Nephron progenitor cell (in vitro differentiated cells): ENCODE measurements at places on chromosomes 12 and 14.

GRCh38 chr12:96354326-96354725 lies 45.9 kb downstream of the CDK17 start:
- peaks cover 38% of the 10 kb centered on the region for H3K4me1 ChIP-seq
- H3K27me3 ChIP-seq = no peaks in the 10 kb centered on the region
- DNase-seq = no peak

DNA sequence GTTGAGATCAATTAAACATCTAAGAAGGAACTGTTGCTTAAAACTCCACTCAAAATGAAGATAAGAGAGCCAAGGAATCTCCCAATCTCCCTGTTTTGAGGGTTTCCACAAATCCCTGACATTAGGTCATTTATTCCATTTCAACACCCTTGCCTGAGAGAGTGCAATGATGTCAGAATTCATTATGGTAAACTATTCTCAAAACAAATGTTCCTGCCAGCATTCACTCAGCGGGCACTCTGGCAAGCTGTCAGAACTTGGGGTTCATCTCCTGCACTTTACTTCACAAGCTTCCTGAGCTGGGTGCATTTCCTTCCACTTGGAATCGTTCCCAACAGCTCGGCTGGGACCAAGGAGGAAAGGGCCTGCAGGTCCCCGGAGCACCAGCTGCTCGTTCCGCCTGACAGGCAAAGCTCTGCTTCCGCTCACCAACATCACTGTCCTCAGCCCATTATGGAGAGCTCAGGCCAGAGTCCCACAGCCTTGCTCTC lies 117.8 kb downstream of the TTC7B start:
- H3K4me1 ChIP-seq = peaks cover 47% of the 10 kb centered on the region
- no peak overlapping the region for H3K27ac ChIP-seq
- H3K27me3 ChIP-seq = no peaks in the 10 kb centered on the region
- no peaks in the 10 kb centered on the region for H3K36me3 ChIP-seq
- no peak overlapping the region for H3K4me3 ChIP-seq

DNA sequence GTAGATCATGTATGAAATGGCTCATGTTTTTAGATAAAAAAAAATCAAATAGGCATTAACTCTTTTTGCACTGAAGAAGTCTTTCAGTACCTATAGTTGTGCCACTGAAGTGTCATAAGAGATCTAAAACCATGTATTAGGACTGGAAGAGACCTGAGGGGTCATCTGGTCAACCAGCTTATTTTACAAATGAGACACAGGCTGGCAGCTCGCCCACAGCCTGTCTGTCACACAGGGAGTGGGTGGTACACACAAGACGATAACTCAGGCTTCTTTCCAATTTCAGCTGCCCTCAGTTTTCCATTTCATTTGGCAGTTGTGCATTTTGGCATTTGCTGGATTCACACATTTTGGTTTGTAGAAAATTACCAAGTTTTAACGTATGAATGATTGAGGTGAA lies 34.7 kb downstream of the C12orf75 start:
- peaks cover 17% of the 10 kb centered on the region for H3K36me3 ChIP-seq
- no peak for DNase-seq
- H3K27me3 ChIP-seq = no peaks in the 10 kb centered on the region
- H3K4me3 ChIP-seq = no peak overlapping the region
- peak overlapping the region; percentile 25 for H3K27ac ChIP-seq
- no peaks in the 10 kb centered on the region for H3K4me1 ChIP-seq

GRCh38 chr12:55711786-55712553 lies 3.9 kb upstream of the BLOC1S1 start:
- DNase-seq = no peak
- peaks cover 34% of the 10 kb centered on the region for H3K4me1 ChIP-seq
- peaks cover 59% of the 10 kb centered on the region for H3K27me3 ChIP-seq
- no peak overlapping the region for H3K27ac ChIP-seq

DNA sequence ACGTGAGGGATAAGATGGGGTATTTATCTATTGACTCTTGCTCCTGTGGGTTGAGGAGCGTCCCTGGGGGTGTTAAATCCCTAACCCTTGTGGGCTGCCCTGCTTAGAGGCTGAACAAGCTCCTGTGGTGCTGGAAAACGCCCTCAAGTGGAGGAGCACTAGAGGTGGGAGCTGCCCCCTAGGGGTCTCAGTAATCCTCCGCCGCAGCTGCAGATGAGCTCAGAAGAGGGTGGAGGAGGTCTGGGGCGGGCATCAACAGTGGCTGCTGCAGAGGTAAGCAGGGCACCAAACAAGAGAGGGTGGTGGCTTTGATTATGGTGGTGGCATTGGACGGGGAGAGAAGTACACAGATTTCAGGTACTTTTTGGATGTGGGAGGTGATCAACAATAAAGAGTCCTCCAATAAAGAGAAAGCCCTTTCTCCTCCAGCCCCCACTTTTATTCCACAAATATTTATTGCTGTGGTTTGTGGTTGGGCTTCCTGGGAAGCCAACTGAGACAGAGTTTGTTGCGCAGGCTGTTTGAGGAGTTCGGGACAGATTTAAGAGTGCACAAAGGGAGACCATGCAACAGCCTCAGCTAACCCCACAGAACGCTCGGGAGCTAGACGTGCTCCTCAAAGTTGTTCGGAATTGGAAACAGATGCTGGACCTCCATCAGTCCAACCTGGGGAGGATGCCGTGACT lies 179.9 kb downstream of the ADCK1 start:
- peak; percentile 22 for DNase-seq
- H3K27me3 ChIP-seq = peaks cover 52% of the 10 kb centered on the region

GRCh38 chr12:120110550-120111501 lies 5.7 kb downstream of the RAB35 start:
- no peak for DNase-seq
- peaks cover 56% of the 10 kb centered on the region for H3K4me1 ChIP-seq
- peak overlapping the region; percentile 90 for H3K27ac ChIP-seq
- peaks cover 49% of the 10 kb centered on the region for H3K36me3 ChIP-seq
- H3K4me3 ChIP-seq = no peak overlapping the region
- H3K27me3 ChIP-seq = peaks cover 3% of the 10 kb centered on the region

DNA sequence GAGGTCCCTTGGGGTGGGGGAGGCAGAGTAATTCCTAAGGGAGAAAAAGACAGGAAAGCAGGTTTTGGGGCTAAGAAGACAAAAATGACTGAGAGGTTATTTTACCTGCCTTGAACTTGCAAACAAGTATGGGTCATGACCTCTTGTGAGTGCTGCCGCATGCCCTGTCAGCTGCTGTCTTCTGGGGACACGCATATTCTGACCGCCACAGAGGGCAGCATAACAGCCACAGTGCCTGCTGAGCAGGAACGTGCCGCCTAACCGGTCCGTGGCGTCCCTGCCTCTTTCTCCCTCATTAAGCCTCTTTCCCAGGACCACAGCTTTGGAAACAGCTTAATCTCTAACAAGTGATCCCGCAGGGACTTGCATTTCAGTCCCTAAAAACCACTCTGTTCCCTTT lies 51.3 kb upstream of the KCNA1 start:
- H3K36me3 ChIP-seq = no peaks in the 10 kb centered on the region
- DNase-seq = peak; percentile 49
- H3K27me3 ChIP-seq = peaks cover 84% of the 10 kb centered on the region
- H3K4me3 ChIP-seq = peak overlapping the region; percentile 77

DNA sequence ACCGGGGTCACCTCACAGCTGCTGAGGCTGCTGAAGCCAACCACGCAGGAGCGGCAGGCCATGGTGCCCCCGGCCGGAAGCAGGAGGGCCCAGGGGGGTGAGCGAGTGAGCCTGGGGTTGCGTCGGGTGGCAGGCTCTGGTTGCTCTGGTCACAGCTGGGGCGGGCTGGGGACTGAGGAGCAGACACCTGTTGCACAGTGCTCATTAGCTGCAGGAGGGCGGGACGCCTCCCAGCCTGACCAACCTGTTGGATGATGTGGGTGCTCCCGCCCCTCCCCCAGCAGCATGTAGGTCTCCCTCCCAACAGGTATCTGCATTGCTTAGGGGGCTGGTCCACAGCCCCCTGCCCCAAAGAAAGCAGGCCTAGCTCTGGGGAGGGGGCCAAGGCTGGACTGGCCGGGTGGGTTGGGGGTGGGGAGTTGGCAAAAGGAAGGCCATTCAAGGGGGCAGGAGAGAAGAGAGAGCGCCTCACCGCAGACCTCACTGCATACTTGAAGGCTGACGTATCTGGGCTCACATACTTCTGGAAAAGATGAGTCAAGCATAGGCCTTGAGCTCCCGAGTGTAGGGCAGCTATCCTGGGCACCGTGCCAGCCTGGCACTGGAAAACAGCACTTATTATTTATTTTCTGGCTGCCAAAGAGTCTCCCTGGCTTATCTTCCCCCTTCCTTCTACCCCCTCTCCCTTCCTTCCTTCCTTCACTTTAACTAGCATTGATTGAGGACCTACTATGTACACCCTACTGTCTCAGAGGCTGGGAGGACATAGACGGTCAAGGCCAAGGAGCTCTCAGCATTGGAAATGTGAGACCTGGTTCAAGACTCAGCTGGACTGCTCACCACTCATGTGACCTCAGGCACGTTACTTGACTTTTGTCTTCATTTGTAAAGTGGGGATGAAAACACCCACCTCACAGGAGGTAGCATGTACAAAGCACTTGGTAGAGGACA lies at the start of gene KRT80:
Gene KRT80, minus strand, starts transcription at position 174 of the 951 bp plus-strand sequence. Its CDS starts 112 bp downstream, at position 62.
- no peak within 1 kb of the TSS for H3K4me3 ChIP-seq
- DNase-seq = no peak
- H3K4me1 ChIP-seq = peaks cover 49% of the 10 kb centered on the region
- no peaks in the 10 kb centered on the region for H3K36me3 ChIP-seq
- H3K27ac ChIP-seq = no peak within 1 kb of the TSS
